ENCODE measurements at places on chromosomes 2 and 18. TPM values are rescaled to one million over a fixed set of nuclear protein-coding genes. Genes with fewer than 3 reads are reported as not detected.

The TUBB8B gene
- total RNA-seq, result not detected

The MYO5B gene
- 8.9 TPM for total RNA-seq

The FLACC1 gene
- not detected for total RNA-seq

The DUSP2 gene
- total RNA-seq, result 0.31 TPM

The GKN2 gene
- 3.5 TPM for total RNA-seq

The SPATA3 gene
- total RNA-seq, result not detected

The RTP5 gene
- total RNA-seq, result not detected

The MYOM1 gene
- total RNA-seq, result 0.19 TPM

The ST8SIA5 gene
- total RNA-seq, result not detected

The ST3GAL5 gene
- total RNA-seq, result 21.4 TPM

The RAB6C gene
- total RNA-seq, result not detected

The SPATS2L gene
- total RNA-seq, result 125 TPM

The MC2R gene
- total RNA-seq, result not detected

The ASXL3 gene
- not detected for total RNA-seq

The TUBA3E gene
- 0.62 TPM for total RNA-seq

The SH3BP4 gene
- total RNA-seq, result 41.0 TPM

The ANKRD30BL gene
- not detected for total RNA-seq

The SERPINB4 gene
- total RNA-seq, result 0.07 TPM

The MOGAT1 gene
- not detected for total RNA-seq

The LYPD1 gene
- total RNA-seq, result 14.4 TPM

The NT5DC4 gene
- not detected for total RNA-seq

The TMEM200C gene
- not detected for total RNA-seq

The RAPGEF4 gene
- 0.28 TPM for total RNA-seq

The SLC4A3 gene
- 2.0 TPM for total RNA-seq

The GALR1 gene
- total RNA-seq, result not detected

The DNAJC5G gene
- not detected for total RNA-seq

The VWC2L gene
- not detected for total RNA-seq

The CRYGC gene
- total RNA-seq, result not detected

The SCTR gene
- total RNA-seq, result not detected

The LOXHD1 gene
- total RNA-seq, result not detected

The RND3 gene
- 44.2 TPM for total RNA-seq

The CYRIA gene
- 0.27 TPM for total RNA-seq

The TLX2 gene
- total RNA-seq, result 0.36 TPM

The AGXT gene
- total RNA-seq, result not detected

The BCL11A gene
- 0.10 TPM for total RNA-seq

The MALL gene
- total RNA-seq, result 166 TPM

The CRYBA2 gene
- total RNA-seq, result not detected

The NPHP1 gene
- 9.2 TPM for total RNA-seq

The GNLY gene
- not detected for total RNA-seq

The HNMT gene
- 0.96 TPM for total RNA-seq

The ERMN gene
- total RNA-seq, result not detected

The HNRNPLL gene
- 27.3 TPM for total RNA-seq

The FAM161A gene
- total RNA-seq, result 8.0 TPM

The CDH7 gene
- not detected for total RNA-seq

The RRM2 gene
- total RNA-seq, result 245 TPM

The SP110 gene
- total RNA-seq, result 7.4 TPM

The MGAT4A gene
- 1.8 TPM for total RNA-seq

The SERPINB3 gene
- 0.10 TPM for total RNA-seq

Data from A549 treated with GW870086 at 1 μM for 4 hours (cell line).